ENCODE measurements at places on chromosomes 3 and 15.

GRCh38 chr15:83123529-83123928 is 16.1 kb downstream of the TM6SF1 start:
- DNase-seq, result peak; percentile 24

DNA sequence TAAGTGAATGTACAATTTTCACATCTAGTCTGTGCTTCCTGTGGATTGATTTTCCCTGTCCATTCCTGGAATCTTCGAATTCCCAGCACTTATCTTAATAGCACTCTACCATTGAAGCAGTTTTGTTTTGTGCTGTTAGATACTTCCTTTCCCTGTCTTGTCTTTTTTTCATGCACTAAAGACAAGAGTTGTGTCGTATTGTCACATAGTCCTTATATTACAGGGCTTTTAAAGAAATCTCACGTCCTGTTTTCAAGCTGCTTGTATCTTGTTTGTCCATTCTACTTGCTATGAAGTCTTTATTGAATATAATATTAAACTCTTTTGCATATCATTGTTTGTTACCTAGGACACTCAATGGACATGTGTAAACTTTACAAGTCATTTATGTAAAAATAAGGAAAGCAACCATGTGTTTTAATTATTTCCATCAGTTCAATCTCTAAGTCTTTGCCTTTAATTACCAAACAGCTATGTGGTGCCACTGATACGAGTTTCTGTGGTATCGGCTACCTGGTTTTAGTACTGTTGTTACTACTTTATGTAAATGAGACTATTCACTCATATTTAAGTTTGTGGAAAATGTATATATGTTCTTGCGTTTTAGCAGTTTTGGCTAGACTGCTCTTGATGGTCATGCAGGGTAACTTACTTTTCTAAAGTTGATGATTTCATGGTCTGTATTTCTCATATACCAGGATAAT is 10.3 kb downstream of the PIK3CA start:
- DNase-seq, result no peak

- no peak for DNase-seq
Measured at GRCh38 chr3:12653747-12654146, 10.2 kb downstream of the RAF1 start.

- DNase-seq, result no peak
Measured at GRCh38 chr3:13019243-13020095, 53.8 kb downstream of the IQSEC1 start.

DNA sequence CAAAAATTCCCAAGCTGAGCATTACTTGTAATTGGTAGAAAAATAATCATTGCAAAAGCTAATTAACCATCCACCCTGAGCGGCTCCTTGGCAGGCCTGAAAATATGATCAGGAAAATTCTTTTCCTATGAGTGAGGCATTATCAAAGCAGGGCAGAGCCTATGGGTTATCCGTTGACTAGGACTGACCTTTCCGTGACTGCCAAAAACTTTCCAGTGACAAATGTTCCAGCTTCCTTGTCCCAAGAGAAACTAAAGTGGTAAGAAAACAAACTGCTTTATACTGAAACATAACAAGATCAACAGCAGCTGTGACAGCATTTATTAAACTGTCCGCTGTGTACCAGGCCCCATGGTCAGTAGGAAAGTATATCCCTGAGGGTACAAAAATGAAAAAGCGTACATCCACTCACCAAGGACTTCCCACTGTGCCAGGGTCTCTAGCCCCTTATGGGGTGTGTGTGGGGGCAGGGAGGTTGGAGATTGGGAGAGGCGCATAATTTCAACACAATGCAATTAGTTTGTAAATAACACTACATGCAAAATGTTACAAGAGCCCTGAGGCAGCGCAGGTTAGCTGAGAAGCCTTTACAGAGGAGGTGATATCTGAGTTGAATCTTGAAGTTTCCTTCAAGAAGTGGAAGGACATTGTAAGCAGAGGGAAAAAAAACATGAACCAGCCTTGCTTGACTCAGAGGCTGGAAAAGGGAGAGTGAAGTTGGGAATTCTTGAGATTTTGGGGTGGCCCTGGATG is 8.5 kb downstream of the LIPC start:
- no peak for DNase-seq

- DNase-seq, result no peak
Measured at GRCh38 chr3:48023377-48023776, 7.2 kb upstream of the MAP4 start.

GRCh38 chr15:82950746-82951370 is 1.7 kb downstream of the HOMER2 start:
- no peak for DNase-seq

GRCh38 chr3:97736928-97737327 is 27.6 kb upstream of the ARL6 start:
- no peak for DNase-seq

DNA sequence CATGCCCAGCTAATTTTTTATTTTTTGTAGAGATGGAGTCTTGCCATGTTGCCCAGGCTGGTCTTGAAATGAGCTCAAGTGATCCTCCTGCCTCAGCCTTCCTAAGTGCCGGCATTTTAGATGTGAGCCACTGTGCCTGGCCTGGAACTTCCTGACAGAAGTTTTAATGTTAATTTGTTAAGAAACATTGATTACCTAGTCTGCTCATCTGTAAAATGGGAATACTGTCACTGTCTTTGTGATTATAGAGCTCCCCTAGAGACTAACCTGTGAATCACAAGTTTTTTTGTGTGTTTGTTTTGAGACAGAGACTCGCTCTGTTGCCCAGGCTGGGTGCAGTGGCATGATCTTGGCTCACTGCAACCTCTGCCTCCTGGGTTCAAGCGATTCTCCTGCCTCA is 4.3 kb upstream of the EIF3J start:
- no peak for DNase-seq

DNA sequence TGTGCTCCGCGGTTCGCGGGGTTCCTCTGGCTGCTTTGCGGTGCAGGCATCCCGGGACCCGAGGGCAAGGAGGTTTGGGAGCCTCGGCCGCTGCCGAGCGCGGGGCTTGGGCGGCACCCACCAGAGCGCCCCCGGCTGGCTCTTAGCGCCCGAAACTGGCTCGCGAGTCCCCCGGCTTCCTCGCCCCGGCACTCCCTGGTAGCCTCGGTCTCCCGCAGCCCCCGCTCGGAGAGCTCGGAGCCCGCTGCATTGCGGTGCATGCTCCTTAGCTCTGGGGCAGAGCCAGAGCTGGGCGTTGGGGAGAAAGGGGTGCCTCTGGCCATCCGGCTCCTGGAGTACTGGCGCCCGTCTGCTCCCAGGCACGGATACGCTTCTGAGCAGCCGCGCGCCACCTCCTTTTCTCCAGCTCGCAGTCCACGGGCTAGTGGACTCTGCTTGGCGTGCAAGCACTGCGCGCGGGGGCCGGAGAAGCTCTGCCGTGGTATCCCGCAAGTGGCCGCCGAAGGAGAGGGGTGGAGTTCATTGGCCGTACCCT is 753 bp downstream of the EPHB1 start:
- no peak for DNase-seq

DNA sequence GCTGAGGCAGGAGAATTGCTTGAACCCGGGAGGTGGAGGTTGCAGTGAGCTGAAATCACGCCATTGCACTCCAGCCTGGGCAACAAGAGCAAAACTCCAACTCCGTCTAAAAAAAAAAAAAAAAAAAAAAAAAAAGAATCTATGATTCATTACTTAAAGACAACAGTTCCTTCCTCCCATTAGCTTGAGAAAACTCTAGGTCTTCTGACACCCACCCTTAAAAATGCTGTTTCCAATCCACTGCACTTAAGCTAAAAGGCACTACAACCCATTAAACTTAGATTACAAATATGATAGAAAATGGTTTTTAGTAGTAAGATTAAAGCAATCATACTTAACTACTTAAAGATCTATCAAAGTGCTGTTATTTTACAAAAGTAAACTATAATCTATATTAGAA is 40.0 kb upstream of the BHLHE40 start:
- DNase-seq, result no peak

DNA sequence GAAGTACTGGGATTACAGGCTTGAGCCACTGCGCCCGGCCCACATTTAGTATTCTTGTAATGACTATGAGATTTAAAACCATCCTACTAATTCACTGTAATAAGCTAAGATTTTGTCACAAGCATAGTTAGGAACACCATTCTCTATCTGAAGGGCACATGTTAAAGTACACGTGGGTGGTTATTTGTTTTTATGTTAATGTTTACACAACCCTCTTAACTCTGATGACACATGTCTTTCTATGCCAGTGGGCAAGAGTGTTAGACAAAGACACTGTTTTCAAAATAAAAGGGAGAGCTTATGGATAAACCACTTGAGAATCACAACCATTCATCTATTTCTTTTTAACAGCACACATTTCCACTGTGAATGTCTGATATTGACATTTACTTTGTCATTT is 537.6 kb upstream of the IL12A start:
- no peak for DNase-seq

- DNase-seq, result no peak
Measured at GRCh38 chr3:60622349-60622748, 628.9 kb downstream of the FHIT start.

- DNase-seq, result no peak
Measured at GRCh38 chr3:195063581-195064193, 207.3 kb downstream of the XXYLT1 start.

DNA sequence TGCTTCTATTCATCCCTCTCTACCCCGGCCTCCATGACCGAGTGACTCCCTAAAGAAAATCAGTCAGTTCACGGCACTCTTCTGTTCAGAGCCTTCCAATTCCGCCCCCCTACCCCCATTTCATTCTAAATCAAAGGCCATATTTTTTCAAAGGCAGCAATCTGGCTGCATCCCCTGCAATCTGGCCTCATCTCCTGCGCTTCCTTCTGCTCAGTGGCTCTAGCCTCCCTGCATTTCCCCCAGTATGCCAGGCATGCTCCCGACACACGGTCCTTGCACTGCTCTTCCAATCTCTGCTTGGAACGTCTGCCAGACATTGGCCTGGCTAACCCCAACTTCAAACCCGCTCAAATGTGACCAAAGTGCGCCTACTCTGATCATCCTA is 67.7 kb downstream of the EXOG start:
- no peak for DNase-seq

DNA sequence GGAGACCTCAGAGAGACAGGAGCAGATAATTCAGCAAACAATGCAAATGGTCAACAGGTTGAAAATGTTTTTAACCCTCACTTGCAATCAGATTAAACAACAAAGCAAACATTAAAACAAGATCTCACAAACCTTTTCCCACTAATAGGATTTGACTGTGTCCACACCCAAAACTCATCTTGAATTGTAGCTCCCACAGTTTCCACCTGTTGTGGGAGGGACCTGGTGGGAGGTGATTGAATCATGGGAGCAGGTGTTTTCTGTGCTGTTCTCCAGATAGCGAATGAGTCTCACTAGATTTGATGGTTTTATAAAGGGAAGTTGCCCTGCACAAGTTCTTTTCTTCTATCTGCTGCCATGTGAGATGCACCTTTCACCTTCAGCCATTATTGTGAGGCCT is 1.3 kb upstream of the LYSMD4 start:
- DNase-seq, result no peak

GRCh38 chr15:42057799-42058646 is 36.3 kb downstream of the PLA2G4D start:
- DNase-seq, result no peak

GRCh38 chr3:149366941-149367840 is 10.3 kb downstream of the TM4SF1 start:
- no peak for DNase-seq

GRCh38 chr3:49652903-49653415 is 21.2 kb upstream of the APEH start:
- DNase-seq, result no peak

- no peak for DNase-seq
Measured at GRCh38 chr3:186509423-186509822, 34.8 kb downstream of the CRYGS start.

DNA sequence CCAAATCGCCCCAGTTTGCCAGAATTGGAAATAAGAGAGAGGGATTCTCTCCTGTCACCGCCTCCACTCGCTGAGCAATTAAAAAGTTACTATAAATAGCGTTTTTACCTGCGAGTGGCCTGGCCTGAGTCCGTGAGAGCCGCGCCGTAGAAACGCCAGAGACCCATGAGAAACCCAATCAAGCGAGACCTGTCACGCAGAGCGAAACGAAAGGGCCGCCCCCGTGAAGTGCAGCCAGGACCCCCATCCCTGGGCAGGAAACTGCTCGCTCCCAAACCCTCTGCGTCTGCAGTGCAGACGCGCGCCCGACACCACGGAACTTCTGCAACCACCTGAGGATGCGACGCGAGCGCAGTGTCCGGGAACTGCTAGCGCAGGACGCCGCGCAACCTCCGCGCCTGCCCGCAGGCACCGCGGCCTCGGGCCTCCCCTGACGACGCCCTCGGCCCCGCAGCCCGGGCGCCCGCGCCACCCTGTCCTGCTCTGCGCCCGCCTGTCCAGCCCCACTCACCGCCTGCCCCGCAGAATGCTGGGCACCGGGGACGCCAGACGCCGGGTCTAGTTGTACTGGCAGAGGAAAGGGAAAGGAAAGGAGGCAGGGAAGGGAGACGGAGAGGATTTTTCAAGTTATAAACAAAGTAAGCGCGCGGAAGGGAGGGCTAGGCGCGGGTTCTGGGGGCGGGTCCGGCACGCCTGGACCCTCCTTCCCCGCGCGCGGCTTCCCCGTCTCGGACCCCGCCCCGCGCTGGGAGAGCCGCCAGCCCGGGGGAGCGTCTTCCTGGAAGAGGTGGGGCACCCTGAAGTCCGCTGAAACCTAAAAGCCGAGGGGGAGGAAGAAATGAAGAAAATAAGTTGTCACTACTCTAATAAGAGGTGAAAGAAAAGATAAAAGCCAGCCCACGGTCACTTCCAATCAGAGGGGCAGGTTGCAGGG is at the start of gene PLSCR4:
Gene PLSCR4 (minus strand): TSS at position 657 of the 934 bp plus-strand sequence. CDS start 29,034 bp downstream, outside the sequence.
- no peak for DNase-seq

DNA sequence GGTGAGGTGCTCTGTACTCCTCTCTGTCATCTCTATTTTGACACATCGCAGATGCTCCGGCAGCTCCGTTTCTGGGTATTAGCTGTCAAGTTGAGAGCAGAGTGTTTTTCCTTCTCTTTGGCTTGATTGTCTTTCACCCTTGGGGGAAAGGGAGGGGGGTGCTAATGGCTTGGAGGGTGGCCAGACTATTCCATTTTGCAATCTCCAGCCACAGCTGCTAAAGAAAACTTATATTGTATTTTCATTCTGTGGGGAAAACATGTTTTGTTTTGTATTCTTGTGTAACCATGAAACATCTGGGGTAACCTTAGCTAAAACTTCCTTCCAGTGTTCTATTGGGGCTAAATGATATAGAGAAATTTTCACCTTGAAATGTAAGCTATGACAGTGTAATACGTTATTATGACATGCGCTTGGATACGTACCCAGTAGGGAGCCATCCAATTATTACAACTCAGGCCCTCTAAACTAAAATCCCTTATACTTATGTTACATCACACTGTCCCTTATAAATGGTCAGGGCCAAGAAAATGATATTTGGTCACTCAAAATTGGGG is 14.0 kb upstream of the LARP6 start:
- no peak for DNase-seq

DNA sequence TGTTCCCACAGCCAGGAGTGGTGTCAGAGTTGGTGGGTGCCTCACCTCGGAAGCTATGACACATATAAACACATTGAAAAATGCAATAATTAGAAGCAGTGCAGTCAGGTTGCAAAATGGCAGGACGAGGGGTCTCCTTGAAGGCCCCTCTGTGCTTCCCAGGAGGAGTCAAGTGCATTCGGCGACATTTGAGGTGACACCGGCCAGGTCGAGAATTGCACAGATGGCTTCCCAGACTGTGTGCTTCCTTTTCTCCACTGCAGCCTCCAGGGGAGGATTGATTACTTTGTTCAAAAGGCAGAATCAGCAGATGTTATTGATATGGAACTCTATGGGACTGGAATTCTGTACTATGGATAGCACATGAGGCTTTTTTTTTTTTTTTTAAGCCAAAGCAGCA is 163.2 kb downstream of the MINAR1 start:
- no peak for DNase-seq

Data from SHP77 treated with DMSO at 0.1 percent for 48 hours (cell line).